Psoas muscle (tissue), 8 donors: ENCODE measurements at places on chromosomes 12 and 14. TPM values are rescaled to one million over a fixed set of nuclear protein-coding genes. Genes with fewer than 3 reads are reported as not detected.

GRCh38 chr12:95882080-95882479, 23.3 kb downstream of the SNRPF start:
- no peak for DNase-seq

- DNase-seq: no peak
These were observed 1.9 kb upstream of the DCAF5 start for GRCh38 chr14:69154779-69155178.

GRCh38 chr12:61915420-61915819, 344.8 kb upstream of the USP15 start:
- DNase-seq: no peak

DNA sequence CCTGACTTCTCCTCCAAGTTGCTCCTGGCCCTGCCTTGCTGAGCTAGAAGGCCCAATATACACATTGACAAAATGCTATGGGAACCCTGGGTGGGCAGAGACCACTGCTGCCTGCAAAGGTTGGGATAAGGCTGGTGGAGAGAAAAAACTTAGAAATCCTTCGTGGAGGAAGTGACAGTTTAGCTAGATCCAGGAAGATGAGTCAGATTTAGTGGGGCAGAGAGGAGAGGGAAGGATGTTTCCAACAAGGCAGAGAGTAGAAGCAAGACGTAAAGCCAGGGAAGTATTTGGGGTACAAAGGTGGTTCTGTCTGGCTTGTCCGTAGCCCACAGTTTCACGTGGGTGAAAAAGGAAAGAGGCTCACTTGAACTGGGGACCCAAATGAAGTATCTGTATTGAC, 69.0 kb upstream of the CLMN start:
- DNase-seq: no peak

GRCh38 chr12:71945121-71945520, 6.5 kb downstream of the TPH2 start:
- no peak for DNase-seq

GRCh38 chr14:51094282-51094821, 553 bp downstream of the TRIM9 start:
- peak; percentile 19 for DNase-seq

GRCh38 chr12:80441921-80442320, 2.1 kb upstream of the PTPRQ start:
- no peak for DNase-seq

GRCh38 chr12:6215120-6215807, 15.1 kb downstream of the CD9 start:
- DNase-seq: no peak

The CLEC9A gene
- not detected for total RNA-seq

The COCH gene
- 0.52 TPM for total RNA-seq

The SERPINA12 gene
- total RNA-seq: not detected
